Mucosa of gallbladder (tissue), 1 donor: ENCODE measurements at places on chromosomes 5 and 9. TPM values are rescaled to one million over a fixed set of nuclear protein-coding genes. Genes with fewer than 3 reads are reported as not detected.

GRCh38 chr5:23930985-23931384 lies 423.6 kb downstream of the PRDM9 start:
- no peak for DNase-seq

- no peak for DNase-seq
Observed at GRCh38 chr9:122219856-122220672, 8.7 kb downstream of the LHX6 start.

- DNase-seq = no peak
Observed at GRCh38 chr9:79220251-79220650, 351.5 kb upstream of the TLE4 start.

DNA sequence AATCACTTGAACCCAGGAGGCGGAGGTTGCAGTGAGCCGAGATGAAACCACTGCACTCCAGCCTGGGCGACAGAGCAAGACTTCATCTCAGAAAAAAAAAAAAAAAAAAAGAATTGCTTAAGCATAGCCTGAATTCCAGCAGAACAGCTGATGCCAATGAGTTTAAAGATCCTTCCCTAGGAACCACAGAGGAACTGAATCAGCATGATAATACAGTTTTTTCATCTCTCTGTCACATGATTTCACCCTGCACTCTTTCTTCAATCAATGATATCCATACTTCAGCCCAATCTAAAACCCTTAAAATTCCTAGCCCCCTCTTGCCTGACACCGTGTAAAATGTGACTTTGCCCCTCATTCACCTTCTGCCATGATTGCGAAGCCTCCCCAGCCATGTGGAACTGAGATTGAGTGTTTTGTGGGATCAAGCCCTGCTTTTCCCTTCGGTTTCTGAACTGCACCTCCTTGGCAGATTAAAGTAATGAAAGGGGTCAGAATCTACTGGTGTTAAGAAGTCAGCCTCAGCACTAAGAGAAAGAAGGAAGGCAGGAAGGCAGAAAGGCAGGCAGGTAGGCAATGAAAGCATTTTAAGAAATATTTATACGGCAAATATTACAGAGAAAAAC lies 20.9 kb upstream of the DMXL1 start:
- DNase-seq = no peak

SPATA6L gene
- total RNA-seq = 25.0 TPM

FLT4 gene
- total RNA-seq = 11.1 TPM
